DND-41 (cell line): ENCODE measurements at places on chromosomes 6 and 20.

DNA sequence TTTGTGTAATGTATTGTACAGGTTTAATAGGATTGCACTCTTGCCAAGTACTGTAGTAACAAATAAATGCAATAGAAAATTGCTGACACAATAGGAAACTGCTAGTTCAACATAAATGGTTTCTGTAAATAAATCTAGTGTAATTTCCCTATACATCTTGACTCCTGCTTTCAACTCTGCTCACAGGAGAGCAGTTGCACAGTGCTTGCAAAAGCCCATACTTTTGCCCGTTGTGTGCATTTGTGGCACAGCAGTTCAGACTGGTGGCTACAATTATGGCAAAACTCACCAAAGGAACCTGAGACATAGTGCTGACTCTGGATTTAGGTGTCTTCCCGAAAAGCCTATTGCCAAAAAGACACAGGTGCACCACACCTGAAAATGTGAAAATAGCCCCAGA is 953.3 kb upstream of the SLC35B3 start:
- DNase-seq = no peak

- no peak for DNase-seq
Observed at GRCh38 chr20:2311329-2311728, 15.5 kb downstream of the TGM3 start.

GRCh38 chr20:1119128-1119505 is 715 bp downstream of the PSMF1 start:
- peak; percentile 16 for DNase-seq

DNA sequence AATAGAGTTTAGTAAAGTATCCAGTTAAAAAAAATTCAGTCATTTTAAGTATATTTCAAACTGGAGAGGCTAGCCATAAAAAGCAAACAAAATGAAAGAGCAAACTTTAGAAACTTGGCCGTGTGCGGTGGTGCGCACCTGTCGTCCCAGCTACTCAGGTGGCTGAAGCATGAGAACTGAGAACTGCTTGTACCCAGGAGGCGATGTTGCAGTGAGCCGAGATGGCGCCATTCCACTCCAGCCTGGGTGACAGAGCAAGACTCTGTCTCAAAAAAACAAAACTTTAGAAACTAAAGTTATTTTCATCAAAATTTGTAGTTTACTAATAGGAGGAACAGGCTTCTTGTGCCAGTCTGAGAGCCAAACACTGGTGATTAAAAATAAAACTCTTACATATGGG is 100.2 kb upstream of the POPDC3 start:
- DNase-seq = no peak

- no peak for DNase-seq
Observed at GRCh38 chr20:48041078-48041780, 255.9 kb upstream of the SULF2 start.

DNA sequence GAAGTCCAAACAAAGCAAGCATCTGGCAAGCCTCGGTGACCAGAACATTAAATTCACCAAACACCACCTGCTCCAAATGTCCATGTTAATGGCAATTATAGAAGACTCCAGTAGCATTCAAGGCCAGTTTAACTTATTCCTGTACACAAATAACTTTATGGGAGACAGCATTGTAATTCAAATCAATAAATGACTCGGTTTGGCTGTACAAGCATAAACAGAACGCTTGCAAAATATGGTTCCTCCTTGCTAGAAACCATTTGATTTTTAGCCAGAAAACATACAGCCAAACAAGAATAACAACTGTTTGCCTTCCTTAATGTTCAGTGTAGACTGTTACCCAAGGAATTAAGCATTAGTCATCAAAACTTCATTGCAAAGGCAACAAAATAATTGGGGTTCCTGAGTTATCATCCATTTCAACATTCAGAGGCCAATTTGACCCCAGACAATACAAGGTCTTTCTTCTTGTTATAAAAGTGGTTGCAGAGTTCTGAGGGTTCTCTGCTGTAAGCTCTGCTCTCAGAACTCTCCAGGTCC is 125.1 kb downstream of the BFSP1 start:
- DNase-seq = no peak

- DNase-seq = no peak
Observed at GRCh38 chr6:119726086-119726485, 376.5 kb upstream of the MAN1A1 start.

DNA sequence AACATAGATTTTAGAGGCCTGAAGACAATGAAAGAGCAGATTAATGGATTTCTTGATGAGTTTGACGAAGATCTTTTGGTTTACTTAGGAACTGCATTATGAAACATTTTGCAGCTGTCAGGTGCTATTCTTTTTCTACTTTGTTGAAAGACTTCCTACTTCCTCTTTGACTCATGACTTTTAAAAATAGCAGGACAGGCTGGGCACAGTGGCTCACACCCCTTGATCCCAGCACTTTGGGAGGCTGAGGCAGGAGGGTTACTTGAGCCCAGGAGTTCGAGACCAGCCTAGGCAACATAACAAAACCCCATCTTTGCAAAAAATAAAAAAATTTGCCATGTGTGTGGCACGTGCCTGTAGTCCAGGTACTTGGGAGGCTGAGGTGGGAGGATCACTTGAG is 52.0 kb downstream of the ITCH start:
- DNase-seq = no peak

GRCh38 chr20:20856956-20857355 is 144.5 kb upstream of the RALGAPA2 start:
- DNase-seq = no peak

GRCh38 chr6:36650848-36651478 is 27.6 kb upstream of the CDKN1A start:
- DNase-seq = no peak

GRCh38 chr6:35728683-35729678 is 7.9 kb upstream of the ARMC12 start:
- DNase-seq = peak; percentile 87

DNA sequence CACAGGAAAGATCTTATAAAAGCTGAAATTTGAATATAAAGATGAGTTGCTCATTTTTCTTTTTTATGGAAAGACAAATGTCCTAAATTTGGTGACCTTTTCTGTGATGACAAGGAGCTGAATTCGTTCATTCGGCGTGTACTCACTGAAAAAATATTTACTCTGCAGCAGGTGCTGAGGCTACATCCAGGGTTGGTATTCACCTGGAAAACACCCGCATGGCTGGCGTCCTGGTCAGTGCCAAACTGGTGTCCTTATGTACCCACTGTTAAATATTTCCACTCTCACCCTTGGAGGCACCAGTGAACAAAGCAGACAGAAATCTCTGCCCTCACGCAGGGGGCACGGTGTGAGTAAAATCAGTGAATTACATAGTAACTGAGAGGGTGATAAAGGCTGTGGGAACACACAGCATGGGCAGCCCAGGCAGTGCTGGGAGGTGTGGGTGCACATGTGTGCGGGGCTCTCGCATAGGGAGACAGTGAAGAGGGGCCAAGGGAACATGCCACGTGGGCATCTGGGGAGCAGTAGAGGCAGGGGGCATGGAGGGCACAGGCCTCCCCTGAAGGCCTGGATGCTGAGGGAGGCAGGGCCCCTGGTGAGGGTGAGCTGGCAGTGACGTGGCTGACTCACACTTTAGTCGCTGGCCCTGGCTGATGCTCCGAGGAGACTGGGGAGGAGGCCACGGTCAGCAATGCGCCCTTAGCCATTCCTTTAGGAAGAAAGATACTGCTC is 89.7 kb downstream of the INSM1 start:
- DNase-seq = no peak

DNA sequence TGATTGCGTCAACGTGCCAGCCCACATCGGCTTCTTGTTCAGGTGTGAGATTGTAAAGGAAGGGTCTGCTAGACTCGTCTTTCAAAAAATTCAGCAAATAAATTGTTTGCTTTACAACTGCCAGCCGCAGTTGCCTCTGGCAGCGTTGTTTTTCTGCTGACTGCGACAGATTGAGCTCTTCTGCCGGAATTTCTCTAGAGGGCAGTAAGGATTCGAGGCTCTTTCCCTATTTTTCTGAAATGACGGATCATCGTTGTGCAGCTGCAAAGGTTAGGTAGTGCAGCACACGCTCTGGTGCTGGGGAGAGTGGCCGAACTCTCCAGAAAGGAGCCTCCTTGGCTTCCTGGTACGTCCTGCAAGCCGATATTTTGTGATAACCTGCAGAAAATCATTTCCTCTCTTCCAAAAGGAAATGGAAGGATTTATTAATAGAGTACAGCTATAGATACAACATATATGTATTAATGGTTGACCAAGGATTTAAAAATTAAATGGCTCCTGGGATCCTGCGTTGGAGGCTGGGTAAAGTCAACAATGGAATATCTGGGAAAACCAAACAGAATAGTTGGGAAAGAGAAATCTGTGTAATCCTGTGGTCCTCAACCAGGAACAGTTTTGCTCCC is 121.9 kb upstream of the ZFP64 start:
- no peak for DNase-seq

DNA sequence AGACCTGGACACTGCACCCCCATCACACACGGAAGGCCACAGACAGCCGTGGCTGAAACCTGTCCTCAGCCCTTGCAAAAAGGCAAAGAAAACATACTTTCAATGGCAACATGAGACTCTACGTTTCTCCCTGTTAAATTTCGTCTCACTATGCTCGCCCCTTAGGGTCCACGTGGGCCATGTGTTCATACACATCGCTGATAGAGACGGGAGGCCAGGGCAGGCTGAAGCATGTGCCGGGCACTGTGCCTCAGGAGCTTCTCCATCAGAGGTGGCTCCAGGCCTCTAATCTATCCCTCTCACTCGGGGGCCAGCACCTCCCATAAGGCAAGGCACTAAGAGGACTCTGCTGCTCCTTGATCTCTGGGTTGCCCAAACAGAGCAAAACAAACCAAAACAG is 17.5 kb downstream of the PXDC1 start:
- DNase-seq = no peak

- DNase-seq = no peak
Observed at GRCh38 chr6:1701668-1702353, 92.1 kb downstream of the FOXC1 start.

GRCh38 chr6:44263354-44264100 is 1.8 kb downstream of the NFKBIE start:
- no peak for DNase-seq

DNA sequence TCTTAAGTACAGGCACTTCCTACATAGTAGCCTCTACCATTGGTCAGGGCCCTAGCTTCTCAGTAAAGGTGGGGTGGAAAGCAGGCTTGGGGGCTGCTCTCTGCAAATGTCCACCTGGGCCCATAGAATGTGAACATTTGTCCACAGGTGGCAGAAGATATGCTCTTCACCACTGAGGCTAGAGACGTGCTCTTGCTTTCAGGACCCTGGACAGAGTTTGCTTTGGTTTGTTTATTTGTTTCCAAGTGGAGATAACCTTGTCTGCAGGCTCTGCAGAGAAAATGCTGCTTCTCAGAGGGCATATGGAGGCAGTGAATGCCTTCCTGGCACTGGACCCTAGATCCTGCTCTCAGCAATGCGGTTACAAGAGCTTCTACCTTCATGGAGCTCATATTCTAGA is 129.0 kb downstream of the F13A1 start:
- peak; percentile 37 for DNase-seq

- DNase-seq = no peak
Observed at GRCh38 chr6:74467533-74468215, 738.2 kb downstream of the COL12A1 start.

DNA sequence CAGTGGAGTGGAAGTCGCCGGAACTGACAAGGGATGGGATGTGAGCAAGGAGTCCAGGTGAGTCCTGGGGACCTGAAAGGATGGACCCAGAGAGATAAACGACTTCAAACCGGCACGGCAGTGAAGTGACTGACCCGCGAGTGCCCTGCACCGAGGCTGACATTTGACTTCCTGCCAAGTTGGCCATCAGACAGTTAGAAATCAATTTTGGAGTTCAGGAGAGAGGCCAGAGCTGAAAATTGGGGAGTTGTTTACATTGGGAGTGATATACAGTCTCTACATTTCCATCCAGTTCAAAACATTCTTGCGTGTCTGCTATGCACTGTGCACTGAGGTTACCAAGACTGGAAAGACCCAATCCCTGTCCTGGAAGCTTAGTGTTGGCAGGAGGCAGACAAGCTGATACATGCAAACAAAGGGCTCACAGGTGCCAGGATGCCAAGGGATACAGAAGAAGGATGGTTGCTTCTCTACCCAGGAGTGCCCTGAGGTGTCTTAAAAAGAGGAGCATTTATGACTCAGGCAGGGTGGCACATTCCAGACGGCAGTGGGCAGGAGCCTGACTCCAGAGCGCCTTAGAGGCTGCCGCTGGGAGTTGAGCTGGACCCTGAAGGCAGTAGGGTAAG is 186.6 kb downstream of the MTHFD1L start:
- DNase-seq = no peak

DNA sequence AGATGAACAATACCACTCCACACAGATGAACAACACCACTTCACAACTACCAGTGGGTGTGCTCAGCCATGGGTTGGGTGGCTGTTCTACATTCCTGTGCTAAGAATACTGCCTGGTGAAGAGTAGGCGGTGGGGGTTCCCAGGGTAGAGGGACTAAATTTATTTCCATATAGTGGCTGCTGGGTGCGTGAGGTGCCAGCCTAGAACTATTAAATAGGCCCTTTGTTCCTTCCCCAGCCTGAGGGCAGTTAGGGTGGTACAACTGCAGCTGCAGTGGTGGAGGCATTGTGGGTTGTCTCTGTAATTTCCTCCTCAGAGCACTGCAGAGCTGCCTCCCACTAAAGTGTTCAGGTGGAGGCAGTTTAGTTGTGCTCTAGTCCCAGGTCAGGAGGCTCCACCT is 618.4 kb downstream of the MMUT start:
- DNase-seq = no peak

DNA sequence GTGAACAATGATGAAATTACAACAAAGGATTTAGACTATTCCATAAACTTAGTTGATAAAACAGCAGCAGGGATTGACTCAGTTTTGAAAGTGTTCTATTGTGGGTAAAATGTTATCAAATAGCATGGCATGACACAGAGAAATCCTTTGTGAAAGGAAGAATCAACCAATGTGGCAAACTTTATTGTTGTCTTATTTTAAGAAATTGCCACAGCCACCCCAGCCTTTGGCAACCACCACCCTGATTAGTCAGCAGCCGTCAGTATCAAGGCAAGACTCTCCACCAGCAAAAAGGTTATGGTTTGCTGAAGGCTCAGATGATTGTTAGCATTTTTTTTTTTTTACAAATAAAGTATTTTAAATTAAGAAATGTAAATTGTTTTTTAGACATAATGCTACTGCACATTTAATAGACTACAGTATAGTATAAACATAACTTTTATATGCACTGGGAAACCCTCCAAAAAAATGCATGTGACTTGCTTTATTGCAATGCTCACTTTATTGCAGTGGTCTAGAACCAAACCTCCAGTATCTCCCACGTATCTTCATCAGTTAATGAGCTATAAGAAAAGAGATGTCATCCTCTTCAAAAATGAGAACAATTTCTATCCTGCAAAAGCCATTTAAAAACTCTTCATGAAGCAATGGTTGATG is 162.7 kb downstream of the SOBP start:
- no peak for DNase-seq

DNA sequence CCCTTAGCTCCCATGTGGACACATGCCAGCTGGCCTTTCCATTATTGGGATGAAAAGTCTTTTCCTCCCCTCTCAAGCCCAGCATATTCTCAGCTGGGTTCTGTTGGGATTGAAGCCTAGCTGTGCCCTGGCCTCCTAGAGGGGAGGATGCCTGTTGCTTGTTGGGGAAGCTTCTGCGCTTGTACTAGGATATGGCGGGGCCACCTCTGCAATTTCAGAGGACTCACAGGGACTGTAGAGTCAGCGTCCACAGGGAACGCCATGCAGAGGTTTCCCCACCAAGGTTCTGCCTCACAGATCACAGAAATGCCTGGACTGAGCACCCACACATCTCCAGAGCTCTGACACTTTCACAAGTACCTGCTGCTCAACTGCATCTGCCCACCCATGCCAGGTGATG is 288.7 kb upstream of the FOXQ1 start:
- no peak for DNase-seq
